MM.1S (cell line): ENCODE measurements at places on chromosomes 2 and 18.

DNA sequence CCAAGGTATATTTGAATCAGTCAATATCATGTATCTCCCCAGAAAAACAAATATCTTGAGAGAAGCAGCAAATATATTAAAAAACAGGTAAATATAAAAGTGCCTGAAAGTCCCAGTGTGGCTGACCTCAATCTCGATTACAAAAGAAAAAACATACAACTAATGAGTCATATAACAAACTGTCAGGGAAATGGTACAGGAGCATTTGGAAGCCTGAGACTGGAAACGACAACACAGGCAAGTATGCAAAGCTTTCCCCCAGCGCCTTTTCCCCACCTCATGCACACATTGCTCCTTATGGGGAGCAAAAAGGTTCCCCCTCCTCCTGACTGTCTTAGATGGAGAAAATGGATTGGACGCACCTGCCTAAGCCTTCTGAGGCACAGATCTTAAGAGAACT, 230.7 kb downstream of the TMX3 start:
- no peak for DNase-seq

- no peak for DNase-seq
These were observed 106.0 kb downstream of the KIAA1328 start for GRCh38 chr18:36934884-36935283.

GRCh38 chr2:101931402-101931801, 60.4 kb upstream of the IL1R2 start:
- no peak for DNase-seq

DNA sequence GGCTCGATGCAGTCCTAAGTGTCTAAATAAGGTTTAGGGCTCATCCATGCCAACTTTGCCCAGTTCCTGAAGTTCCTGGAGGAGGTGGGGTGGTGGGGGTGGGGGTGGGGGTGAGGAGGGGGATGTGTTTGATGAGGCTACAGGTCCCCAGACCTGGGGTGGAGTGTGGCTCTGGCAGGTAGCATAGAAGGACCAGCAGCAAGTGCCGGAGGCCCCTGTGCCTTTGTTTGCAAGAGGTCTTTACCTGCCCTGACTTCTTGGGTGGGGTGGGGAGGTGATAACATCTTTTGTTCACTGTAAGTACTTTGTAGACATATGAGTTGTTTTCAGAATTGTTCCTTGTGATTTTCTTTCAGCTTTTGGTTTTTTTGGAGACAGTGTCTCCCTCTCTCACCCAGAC, 10.0 kb downstream of the SH3BP4 start:
- no peak for DNase-seq

GRCh38 chr2:99780276-99780675, 290.5 kb upstream of the REV1 start:
- no peak for DNase-seq

DNA sequence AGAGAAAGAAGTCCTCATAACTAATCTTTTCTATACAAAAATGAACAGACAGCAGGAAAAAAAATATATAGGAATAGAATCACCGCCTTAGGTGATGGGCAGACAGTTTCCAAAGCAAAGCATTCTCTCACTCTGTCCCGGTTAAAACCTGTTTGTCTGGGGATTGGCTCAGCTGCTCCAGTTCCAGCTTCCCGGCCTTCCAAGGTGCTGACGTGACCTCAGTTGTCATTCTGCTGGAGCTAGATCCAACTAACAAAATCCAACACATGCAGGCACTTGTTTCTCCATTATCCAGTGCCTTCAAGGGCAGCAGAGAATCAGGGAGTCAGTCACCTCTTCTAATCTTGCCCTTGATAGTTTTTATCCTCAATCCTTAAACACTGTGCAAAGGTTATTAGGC, 52.8 kb downstream of the IKZF2 start:
- DNase-seq = no peak

DNA sequence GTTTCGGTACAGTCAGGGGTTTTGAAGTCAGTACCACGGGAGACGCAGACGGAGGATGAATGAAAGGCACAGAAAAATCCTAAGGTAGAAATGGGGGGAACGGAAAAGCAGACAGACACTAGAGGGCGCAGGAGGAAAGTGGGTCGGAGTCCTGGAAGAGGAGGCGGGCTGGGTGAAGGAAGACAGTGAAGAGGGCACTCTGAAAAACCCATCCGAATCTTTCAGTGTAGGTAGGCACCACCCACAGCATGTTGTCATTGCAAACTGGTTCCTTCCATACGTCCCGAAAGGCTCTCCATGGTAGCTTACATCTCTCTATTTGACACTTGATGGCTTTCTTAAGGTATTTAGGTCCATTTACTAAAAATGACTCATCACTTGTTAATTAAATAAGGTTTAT, 18.5 kb upstream of the ZNF236 start:
- peak; percentile 62 for DNase-seq

DNA sequence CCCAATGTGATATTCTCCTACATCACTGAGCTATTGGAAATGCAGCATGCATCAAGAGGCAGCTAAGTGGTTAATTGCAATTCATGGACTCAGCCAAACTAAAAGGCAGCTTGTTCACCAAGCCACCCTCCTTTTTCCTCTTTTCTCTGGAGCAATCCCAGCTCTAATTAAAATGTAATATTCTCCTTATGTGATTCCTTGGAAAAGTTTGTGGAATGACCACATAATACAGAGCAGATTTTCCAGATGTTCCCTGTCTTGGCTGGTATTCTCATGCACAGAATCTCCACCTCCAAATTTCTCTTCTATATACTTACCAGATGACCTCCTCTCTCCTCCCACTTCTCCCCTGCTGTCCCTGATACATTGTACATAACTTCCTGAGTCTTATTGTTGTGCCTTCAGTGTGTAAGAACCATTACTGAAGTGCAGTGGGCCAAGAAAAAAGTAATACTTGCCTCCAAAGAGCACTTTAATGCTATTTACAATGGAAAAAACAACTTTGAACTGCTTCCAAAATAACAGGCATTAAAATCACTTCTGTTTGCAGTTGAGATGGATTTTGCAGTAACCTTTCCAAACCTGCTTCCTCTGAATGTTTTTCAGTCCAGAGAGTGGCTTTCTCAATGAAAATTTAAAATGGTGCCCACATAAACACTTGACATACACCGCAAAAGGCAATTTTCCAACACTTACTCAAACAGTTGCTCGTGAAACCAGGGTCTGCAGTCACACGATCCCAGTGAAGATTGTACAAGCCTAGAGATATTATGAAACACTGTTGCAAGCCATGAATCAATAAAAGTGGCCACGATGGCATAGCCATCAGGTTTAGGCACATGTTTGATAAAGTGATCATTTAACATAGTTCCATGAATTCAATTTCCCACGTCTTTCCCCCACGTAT, 258.0 kb downstream of the MTX2 start:
- DNase-seq = no peak

- DNase-seq = no peak
These were observed 68.4 kb upstream of the ALPP start for GRCh38 chr2:232310121-232310520.

GRCh38 chr18:22346401-22346952, 71.2 kb downstream of the CTAGE1 start:
- no peak for DNase-seq

DNA sequence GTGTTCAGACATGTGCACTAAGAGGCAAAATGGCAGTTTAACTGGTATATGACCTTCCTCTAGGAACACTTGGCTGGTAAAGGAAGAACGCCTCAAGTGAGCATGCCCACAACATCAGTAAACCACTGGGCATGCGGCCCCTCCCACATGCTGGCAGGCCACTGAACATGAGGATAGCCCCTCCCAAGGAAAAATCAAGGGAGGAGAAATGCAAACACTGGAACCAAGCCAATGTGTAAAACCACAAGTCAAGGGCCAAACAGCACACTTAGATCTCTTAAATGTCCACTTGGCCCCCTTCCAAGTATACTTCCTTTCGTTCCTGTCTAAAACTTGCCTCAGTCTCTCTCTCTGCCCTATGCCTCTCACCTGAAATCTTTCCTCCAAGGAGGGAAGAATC, 980.8 kb downstream of the TSN start:
- DNase-seq = no peak

- DNase-seq = no peak
These were observed 6.4 kb downstream of the TWIST2 start for GRCh38 chr2:238854246-238854645.

GRCh38 chr2:237309416-237309815, 104.5 kb downstream of the COL6A3 start:
- no peak for DNase-seq

DNA sequence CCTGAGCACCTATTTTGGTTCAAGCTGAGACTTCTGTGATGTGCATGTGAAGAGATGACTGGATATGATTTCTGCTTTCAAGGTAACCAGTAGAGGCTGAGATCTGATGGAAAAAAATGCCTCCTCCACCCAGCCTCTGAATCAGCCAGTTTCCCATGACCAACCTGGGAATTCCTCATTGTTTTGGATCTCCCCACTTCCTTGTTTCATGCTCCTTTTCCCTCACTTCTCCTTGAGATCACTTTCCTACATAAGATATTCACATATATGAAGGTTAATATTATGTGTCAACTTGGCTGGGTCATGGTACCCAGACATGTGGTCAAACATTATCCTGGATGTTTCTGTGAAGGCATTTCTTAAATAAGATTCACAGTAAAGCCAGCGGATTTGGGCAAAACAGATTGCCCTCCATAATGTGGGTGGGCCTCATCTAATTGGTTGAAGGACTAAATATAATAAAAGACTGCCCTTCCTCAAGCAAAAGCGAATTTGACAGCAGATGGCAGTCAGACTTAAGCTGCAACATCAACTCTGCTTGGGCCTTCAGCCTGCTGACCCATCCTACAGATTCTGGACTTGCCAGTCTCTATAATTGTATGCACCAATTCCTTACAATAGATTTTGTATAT, 379.4 kb downstream of the TNS1 start:
- no peak for DNase-seq

GRCh38 chr2:49582946-49583345, 428.6 kb upstream of the FSHR start:
- DNase-seq = no peak

GRCh38 chr18:76960528-76961035, 138.2 kb downstream of the ZNF236 start:
- no peak for DNase-seq

GRCh38 chr2:240832205-240832727, 12.2 kb upstream of the KIF1A start:
- DNase-seq = no peak

- no peak for DNase-seq
These were observed 69.7 kb upstream of the DAPL1 start for GRCh38 chr2:158725441-158725891.

GRCh38 chr2:64344999-64345576, 108.9 kb upstream of the LGALSL start:
- no peak for DNase-seq

- DNase-seq = no peak
These were observed 167.1 kb downstream of the ZFP36L2 start for GRCh38 chr2:43059183-43059897.

DNA sequence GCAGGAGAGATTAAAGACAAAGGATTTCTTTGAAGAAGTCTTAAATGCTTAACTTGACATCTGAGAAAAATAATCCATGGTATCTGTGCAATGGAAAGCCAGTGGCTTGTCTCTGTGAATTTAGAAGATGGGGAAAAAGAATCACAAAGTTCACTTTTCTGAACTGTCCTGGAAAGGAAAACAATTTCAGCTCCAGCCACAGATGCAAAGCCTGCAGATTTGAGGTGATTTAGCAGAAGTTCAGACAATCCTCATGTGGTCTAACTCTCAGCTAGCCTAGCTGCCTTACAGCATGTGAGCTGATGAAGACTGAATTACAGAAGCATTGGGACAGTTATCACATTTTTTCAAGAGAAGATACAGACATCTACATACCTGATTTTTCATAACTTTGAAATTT, 126.7 kb upstream of the ITGB6 start:
- no peak for DNase-seq

DNA sequence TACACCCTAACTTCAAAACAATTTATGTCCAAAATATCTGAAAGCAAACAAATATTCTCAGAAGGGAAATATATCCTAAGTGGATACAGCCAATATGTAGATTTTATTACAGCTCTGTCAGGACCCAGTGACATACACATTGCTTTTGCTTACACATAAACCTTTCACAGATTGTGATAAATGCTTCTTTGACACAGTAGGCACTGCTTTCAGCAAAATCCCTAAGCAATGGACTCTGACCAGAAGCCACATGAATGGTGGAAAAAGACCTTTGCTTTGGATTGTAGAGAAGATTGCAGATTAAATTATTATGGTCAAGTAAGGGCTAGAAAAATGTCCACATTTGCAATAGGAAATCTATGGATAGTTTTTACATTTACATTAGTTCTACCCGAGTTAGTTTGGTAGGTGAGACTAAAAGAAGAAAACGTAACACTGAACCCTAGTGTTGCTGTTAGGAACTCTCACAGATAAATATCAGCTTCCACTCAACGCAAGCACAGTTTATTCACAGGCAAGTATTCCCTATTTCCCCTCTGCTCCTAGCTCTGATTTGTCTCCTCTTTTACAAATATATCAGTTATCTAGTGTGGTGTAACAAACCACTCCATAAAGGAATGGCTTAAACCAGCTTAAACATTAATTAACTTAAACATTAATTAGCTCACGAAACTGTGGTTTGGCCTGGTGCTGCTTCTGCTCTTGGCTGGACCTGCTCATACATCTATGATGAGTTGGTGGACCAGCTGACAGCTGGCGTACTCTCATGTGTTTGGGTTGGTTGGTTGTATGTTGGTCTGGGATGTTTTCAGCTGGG, 23.6 kb upstream of the SERPINE2 start:
- DNase-seq = no peak

GRCh38 chr18:25237571-25238267, 114.2 kb downstream of the ZNF521 start:
- no peak for DNase-seq

DNA sequence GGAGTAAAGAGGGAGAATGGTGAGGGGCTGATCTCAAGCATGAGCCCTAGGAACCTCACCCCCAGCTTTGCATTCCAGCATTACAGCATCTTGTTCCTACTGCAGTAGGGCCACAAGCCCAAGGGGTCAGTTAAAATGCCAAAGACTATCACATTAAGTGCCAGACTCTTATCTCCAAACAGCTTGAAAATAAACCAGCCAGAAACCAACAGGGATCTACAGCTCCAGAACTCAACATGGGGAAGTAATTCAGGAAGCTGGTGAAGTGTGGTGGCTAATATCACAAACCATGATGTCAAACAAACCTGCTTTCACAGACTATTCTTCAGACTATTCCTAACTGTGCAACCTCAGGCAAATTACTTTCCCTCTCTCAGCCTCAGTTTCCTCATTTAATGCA, 278.3 kb downstream of the TNS1 start:
- DNase-seq = no peak

DNA sequence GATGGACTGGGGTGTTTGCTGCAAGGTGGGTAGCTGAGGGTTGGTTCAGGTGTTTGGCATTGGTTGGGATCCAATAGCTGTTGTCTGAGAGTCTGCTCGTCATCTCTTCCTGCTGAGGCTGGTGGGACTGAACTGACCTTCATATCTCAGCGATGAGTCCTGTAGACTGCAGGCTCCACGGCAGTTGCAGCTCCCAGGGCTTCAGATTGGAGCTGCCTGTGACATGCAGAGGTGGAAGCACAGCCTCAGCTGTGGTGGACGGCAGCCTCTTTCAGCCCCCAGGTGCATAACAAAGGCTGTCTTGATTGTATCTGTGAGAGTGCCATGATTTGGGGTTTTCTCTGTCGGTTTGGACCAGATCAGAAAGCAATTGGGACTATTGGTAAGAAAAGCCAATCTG, 3.9 kb upstream of the IL1R2 start:
- no peak for DNase-seq
